ENCODE measurements at places on chromosomes 4 and X. TPM values are rescaled to one million over a fixed set of nuclear protein-coding genes. Genes with fewer than 3 reads are reported as not detected.

Gene GABRQ
- not detected for total RNA-seq

Gene SPATA4
- total RNA-seq: not detected

Gene FAM241A
- total RNA-seq: 8.8 TPM

Gene RPGR
- total RNA-seq: 3.8 TPM

Gene DUX4
- not detected for total RNA-seq

Gene SLC49A3
- total RNA-seq: 17.3 TPM

Gene PROM1
- total RNA-seq: 3.5 TPM

Gene TMEM271
- total RNA-seq: not detected

Gene TBX22
- 0.38 TPM for total RNA-seq

Gene UGT2A1
- not detected for total RNA-seq

Gene ACOT9
- 50.1 TPM for total RNA-seq

Gene NOCT
- 8.5 TPM for total RNA-seq

Gene PRKX
- total RNA-seq: 3.8 TPM

Gene LEF1
- 0.32 TPM for total RNA-seq

Gene ARMCX1
- 29.6 TPM for total RNA-seq

DNA sequence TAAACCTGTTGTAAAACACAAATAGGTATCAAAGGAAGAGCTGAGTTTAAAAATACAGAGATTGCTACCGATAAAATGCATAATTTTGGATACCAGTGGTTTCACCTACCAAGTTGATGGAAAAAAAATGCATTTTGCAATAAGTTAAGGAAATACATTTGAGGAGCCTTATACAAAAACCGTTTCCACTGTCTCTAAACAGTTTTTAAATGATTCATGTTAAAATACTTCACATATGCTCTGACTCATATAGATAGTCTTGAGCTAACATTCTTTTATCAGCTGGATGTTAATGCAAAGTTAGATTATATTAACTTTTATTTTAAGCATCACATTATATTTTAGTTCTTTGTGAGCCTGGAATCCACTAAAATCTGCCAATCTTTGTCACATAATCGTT is 50.6 kb upstream of the ANKRD17 start:
- DNase-seq: no peak

GRCh38 chrX:38652934-38653442 is 91.6 kb downstream of the TSPAN7 start:
- DNase-seq: no peak

- DNase-seq: no peak
Observed at GRCh38 chrX:149461746-149462145, 43.4 kb downstream of the IDS start.

- DNase-seq: no peak
Observed at GRCh38 chr4:182928061-182928460, 10.9 kb upstream of the DCTD start.

DNA sequence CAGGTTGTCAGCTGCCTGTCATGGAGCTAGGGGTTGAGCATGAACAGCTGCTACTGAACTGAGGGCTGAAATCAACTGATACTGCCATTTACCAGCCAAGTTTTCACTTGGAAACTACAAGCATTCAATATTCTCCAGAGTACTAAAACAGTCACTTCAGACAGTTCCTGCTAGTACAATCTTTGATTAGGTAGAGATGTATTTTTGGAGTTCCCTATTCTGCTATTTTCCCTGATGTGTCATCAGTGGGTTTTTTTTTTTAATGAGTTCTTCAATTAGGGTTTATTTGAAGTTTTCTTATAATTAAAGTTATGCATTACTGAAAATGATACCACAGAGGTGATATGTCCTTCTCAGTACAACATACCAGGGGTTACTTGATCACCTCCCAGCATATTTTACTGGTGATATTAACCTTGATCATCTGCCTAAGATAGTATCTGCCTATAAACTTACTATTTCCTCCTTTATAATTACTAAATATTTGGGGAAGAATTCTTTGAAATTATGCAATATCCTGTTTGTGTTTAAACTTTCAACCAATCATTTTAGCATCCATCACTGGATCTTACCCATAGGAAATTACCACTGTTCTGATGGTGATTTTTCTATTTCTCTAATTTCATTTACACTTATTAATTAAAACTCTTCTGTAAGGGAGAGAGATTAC is 13.6 kb downstream of the PDCL2 start:
- no peak for DNase-seq

- no peak for DNase-seq
Observed at GRCh38 chr4:184457535-184458249, 16.7 kb downstream of the IRF2 start.

DNA sequence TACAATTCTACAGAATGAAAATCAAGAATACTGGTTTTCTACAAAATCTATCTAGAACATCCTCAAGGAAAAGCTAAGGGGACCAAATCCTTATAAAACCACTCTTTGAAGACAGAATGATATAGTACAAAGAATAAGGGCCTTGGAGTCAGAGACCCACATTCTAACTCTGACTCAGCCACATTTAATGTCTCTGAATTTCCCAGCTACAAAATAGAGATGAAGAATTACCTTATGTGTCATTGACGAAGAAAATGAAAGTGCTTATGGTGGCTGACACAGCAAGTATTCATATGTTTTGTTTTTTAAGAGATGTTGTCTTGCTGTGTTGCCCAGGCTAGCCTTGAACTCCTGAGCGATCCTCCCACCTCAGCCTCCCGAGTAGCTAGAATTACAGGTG is 35.9 kb upstream of the CXorf38 start:
- DNase-seq: no peak

DNA sequence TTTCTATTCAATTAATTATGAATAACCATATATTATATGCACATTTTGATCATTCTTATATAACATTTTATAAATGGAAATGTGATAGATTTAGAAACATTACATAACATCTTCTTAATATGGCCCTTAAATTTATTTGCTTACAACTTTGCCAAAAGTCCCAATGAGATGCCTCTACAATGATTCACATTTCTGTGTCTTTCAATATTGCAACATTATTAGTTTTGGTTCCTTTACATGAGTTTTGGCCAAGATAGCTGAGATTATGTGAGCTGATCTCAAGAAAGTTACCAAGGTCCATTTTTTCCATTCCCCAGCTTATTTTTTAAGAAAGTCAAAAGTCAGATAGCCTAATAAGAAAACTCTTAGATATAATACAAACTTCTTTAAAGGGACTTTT is 361.2 kb downstream of the PCDH7 start:
- DNase-seq: no peak

DNA sequence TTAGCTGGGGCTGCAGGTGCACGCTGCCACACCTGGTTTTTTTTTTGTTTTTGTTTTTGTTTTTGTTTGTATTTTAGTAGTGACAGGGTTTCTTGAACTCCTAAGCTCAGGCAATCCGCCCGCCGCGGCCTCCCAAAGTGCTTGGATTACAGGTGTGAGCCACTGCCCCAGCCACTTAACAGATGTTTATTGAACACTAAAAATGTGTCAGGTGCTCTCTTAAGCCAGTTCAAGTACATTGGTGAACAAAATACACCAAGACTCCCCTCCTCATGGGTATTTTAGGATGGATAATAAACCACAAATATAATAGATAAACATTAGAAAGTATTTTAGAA is 69.9 kb downstream of the TRAPPC11 start:
- no peak for DNase-seq

DNA sequence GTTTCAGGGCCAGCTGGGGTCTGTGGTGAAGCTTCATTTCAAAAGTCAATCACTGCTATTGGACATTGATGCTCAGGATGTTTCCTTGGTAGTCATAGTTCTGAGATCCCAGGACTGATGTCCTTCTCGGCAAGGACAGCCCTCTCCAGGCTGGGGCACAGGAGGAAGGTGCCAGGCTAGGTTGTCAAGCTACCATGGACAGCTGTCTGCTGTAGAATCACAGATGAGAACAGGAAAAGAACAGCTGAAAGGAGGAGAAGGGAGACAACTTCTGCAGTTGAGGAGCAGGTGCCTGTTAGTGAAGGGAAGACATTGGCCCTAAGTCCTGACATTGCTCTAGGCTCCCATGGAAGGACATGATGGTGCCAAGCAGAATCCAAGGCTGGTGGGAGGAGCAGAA is 58.0 kb downstream of the XAGE2 start:
- no peak for DNase-seq

- no peak for DNase-seq
Observed at GRCh38 chrX:16700734-16701133, 11.7 kb downstream of the CTPS2 start.

DNA sequence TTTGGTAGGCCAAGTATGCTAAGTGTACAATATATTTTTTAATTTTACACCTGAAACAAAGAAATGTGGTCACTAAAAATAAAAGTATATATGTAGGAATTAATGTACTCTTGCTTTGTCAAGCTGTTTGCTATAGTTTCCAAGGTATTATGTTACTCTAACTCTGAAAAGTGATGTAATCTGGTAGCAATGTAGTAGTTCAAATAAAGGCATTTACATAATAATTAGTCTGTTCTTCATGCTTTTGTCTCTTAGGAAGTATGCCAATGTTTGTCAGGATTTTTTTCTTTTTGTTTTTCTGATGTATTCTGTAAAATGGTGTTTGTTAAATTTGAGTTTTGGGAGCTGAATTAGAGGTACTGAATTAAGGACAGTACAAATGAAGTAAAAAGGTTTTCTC is 89.5 kb downstream of the PLS3 start:
- no peak for DNase-seq

GRCh38 chrX:102515975-102516941 is at the start of gene TMSB15A:
TSS of gene TMSB15A (minus strand) at chrX:102516739.
- peak; percentile 72 for DNase-seq

DNA sequence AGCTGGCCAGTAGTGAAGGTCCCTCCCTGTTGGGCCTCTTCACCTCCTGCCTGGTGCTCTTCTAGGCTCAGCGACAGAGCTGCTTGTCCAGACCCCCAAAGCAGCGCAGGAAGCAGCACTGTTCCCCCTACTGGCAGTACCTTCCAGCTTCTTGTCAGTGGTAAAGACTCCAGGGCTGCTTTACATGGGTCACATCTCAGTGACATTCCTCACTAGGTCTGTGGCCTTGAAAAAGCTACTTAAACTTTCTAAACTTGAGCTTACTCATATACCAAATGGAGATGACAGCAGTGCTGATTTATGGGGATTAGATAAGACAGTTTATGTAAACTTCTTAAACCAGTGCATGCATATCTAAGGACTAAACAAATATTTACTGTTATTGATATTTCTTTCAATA is 117.3 kb downstream of the FAT4 start:
- DNase-seq: no peak

- peak; percentile 31 for DNase-seq
Observed at GRCh38 chr4:6379767-6380745, 92.4 kb downstream of the PPP2R2C start.

GRCh38 chrX:74509989-74510388 is 88.7 kb downstream of the SLC16A2 start:
- no peak for DNase-seq

GRCh38 chr4:92236877-92237276 is 66.9 kb upstream of the GRID2 start:
- no peak for DNase-seq

- no peak for DNase-seq
Observed at GRCh38 chr4:151961456-151961855, 200.6 kb upstream of the GATB start.

- DNase-seq: no peak
Observed at GRCh38 chr4:160808174-160808573, 1355.6 kb downstream of the FSTL5 start.

DNA sequence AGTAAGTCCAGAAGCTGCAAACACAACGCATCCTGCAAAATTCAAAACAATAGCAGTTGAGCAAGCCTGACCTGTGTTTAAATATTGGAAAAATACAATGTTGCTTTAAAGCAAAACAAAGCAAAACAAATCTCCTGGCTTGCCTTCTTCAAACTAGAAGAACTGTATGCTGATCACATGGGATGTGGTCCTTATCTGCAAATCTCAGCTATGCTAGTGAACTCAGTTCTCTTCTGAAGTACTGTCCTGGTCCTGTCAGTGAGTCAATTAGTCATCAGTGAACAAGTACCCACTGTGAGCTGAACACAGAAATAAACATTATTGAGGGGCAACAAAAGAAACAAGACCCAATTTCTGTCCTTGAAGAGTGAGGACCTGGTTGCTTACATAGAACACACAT is 522.5 kb downstream of the SMARCA1 start:
- DNase-seq: no peak
